Fibroblast of skin of right quadriceps (primary cell): ENCODE measurements at places on chromosomes 6 and 20.

GRCh38 chr6:112475083-112475482, 128.0 kb downstream of the RFPL4B start:
- DNase-seq = peak; percentile 93

DNA sequence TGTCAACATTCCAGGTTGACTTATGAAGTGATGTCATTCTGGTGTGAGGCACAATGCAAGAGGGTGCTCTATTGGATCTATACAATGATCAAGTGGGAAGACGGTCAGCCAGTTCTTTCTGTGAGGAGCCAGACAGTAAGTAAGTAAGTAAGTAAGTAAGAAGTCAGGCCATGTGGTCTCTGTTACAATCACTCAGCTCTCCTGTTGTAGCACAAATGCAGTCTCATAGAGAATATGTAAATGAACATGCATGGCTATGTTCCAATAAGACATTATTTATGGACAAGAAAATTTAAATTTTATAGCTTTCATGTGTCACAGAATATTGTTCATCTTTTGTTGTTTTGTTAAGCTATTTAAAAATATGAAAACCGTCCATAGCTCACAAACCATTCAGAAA, 399.7 kb downstream of the BTBD3 start:
- no peak for DNase-seq

DNA sequence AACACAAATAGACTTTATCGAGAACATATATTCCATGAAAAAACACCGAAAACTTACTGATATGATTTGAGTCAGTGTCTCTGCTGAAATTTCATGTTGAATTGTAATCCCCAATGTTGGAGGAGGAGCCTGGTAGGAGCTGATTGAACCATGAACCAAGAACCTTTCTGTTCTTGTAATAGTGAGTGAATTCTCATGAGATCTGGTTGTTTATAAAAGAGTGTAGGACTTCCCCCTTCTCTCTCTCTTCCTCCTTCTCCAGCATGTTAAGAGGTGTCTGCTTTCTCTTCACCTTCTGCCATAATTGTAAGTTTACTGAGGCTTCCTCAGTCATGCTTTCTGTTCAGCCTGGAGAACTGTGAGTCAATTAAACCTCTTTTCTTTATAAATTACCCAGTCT, 1289.3 kb upstream of the CITED2 start:
- DNase-seq = peak; percentile 7

DNA sequence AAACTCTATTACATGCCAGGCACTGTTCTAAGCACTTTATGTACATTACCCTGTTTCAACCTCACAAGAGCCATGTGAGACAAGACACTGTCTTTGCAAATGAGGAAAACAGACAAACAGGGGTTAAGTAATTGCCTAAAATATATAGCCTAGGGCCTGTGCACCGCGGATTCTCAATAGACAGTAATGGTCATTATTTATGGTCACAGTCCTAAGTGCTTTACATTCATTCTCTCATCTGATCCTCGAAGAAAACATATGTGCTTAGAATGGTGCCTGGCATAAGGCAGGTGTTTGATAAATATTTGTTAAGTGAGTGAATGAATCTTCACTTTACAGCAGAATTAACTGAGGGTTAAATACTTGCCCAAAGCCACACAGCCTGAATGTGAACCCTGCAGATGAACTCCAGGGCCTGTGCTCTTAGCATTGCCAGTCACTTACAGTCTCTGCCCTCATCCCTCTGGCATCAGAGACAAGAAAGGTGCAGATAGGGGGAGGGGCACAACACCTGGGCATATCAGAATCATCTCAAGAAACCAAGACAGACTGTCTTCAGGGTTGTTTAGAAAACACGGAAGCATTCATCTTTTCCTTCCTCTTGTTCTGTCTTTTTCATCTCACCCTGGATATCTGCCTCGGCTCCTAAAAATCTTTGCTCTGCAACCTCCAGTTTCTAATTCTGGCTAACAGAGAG, 92.8 kb upstream of the SASH1 start:
- no peak for DNase-seq

DNA sequence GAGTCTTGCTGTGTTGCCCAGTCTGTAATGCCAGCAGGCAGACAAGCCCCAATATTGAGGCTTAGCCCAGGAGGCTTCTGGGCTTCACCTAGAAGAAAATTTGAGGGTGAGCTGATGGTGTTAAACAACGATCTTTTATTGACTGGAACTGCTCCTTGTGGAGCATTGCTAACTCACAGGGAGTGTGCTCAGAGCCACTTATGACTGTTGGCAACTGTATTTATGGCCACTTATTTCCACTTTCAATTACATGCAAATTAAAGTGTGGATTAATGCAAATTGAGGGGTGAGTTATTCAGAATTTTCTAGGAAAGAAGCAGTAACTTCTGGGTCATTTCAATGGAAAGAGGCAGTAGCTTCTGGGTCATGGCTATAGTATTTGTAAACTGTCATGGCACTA, 317.2 kb upstream of the FKBP1C start:
- no peak for DNase-seq

GRCh38 chr20:53103124-53103523, 131.0 kb downstream of the TSHZ2 start:
- no peak for DNase-seq

- no peak for DNase-seq
Measured at GRCh38 chr6:155306958-155307357, 7.3 kb downstream of the TFB1M start.

DNA sequence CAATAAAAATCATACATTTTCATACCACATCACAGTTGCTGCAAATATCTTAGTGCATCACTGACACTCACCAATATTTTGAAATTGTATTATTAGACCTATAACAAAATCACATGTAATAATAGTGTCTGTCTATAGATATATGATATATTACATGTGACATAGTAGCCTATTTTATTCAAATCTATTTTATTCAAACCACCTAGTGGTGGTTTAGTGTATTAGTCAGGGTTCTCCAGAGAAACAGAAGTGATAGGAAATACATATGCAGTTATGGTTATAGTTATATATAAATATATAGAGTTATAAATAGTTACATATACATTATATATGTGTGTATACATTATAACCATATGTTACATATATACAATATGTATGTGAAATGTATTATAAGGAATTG, 366.5 kb upstream of the ARID1B start:
- no peak for DNase-seq

- DNase-seq = no peak
Measured at GRCh38 chr6:53827531-53827930, 32.7 kb downstream of the LRRC1 start.

DNA sequence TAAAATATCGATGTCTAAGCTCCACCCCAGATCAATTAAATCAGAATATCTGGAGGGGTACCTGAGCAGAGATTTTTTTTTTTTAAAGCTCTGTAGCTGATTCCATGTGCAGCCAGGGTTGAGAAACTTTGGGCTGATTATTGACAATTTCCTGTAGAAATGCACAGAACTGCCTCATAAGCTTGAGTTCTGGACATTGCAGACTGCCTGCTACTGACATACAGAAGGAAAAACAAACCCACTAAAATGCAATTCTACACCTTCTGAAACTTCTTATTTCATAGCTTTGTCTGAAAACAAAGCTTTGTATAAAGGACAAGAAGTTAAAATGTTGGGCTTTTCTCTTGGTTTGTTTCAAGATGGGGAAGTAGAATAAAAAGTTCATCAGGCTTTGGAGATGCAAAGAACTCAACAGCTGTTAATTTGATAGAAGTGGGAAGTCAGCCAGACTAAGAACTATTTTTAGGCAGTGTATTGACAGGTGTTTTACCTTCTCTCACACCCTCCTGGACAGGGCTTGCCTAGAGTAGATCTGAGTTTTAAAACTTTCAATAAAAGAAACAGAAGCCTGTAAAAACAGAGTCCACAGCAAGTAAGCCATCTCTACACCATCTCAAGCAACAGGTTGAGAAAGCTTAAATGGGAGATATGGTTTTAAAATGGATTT, 147.7 kb downstream of the KCNQ5 start:
- DNase-seq = no peak

DNA sequence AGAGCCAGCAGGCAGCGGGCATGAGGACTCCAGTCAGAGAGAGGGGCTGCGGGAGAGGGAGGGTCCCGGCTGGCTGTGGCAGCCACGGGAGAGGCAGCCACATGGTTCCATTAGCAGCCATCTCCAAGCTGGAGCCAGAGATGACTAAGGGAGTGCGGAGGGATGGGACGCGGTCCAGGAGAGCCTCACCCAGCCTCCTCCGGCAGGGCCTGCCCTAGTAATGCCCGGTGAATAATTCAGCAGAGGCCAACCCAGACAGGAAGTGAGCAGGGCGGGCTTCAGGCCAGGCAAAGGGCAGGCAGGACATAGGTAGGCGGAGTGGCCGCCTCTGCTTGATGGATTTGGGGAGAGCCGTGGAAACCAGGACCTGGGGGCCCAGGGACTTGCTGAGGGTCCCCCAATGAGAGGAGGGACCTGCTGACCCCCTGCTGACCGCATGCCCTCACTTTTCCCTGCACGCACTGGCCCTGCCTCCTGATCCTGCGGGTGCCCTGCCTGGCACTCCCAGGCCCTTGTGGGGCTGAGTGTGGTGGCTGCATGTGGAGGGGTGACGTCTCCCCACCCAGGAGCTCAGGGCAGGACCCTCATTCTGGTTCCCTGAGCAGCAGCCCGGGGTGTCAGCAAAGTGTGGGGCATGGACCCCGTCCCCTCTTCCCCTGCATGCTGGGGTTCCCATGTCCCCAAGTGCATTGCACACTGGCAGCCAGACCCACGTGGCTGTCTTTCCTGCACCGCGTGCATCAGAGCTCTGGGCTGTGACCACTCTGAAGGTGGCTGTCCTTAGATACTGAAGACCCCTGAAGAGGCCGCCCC, 51.8 kb upstream of the SLCO4A1 start:
- peak; percentile 19 for DNase-seq

DNA sequence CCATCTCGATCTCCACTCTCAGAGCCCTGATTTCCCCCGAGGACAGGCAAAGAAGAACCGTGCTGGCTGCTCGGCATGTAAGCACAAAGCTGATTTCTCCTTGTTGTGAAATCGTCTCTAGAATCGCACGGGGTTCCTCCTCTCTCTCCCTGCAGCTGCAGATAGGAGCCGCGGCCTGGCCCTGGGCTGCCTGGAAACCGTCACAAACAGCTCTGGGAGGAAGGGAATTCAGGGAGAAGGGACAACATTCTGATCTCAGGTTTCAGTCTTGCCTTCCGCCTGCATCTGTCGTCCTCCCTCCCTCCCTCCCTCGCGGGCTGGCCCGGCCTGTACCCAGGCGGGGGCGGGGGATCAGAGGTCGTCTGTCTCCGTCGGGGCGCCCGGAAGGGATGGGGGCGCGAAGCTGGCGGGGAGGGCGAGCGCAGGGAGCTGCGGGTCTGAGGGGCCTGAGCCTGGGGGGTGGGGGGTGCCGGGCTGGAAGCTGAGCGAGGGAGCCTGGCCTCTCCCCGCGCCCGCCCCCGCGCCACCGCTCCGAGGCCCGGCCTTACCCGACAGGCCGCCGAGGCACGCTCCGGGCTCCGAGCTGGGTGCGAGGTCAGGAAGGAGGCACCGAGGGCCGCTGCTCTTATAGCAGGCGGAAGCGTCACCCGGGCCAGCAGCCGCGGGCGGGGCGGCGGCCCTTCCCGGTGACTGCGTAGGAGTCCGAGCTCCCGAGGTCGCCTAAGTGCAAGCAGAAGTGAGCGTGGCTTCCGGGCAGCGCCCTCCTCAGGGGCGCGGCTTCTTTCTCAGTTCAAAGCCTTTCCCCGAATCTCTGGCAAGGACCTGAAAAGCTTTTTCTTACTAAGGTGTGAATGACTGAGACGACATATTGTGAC, at the start of gene SERPINB1:
Gene SERPINB1 (minus strand): TSS at position 600 of the 875 bp plus-strand sequence. CDS start 1,277 bp downstream, outside the sequence.
- peak; percentile 90 for DNase-seq

GRCh38 chr6:111958534-111958933, 85.3 kb upstream of the FYN start:
- DNase-seq = no peak

- peak; percentile 81 for DNase-seq
Measured at GRCh38 chr6:74410630-74411029, 714.6 kb downstream of the CD109 start.

- DNase-seq = no peak
Measured at GRCh38 chr6:71608646-71609045, 277.7 kb upstream of the RIMS1 start.

DNA sequence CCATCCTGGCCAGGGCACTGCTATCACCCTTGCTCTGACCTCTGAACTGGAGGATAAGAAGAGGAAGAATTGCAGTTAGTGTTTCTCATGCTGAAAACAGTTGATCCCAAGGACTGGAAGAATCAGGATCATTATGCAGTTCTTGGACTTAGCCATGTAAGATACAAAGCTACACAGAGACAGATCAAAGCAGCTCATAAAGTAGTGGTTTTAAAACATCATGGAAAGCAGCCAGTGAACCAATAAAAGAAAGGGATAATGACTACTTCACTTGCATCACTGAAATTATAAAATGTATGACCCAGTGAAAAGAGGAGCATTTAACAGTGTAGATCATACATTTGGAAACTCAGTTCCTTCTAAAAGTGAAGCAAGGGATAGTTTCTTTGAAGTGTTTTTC, 47.7 kb downstream of the DNAH8 start:
- no peak for DNase-seq

- no peak for DNase-seq
Measured at GRCh38 chr6:36980876-36981619, 4.9 kb downstream of the MTCH1 start.

GRCh38 chr6:56827908-56828649, 126.8 kb upstream of the BEND6 start:
- no peak for DNase-seq

- DNase-seq = no peak
Measured at GRCh38 chr20:57601737-57602136, 18.5 kb downstream of the ZBP1 start.

GRCh38 chr6:152314483-152314832, 322.7 kb downstream of the SYNE1 start:
- no peak for DNase-seq

DNA sequence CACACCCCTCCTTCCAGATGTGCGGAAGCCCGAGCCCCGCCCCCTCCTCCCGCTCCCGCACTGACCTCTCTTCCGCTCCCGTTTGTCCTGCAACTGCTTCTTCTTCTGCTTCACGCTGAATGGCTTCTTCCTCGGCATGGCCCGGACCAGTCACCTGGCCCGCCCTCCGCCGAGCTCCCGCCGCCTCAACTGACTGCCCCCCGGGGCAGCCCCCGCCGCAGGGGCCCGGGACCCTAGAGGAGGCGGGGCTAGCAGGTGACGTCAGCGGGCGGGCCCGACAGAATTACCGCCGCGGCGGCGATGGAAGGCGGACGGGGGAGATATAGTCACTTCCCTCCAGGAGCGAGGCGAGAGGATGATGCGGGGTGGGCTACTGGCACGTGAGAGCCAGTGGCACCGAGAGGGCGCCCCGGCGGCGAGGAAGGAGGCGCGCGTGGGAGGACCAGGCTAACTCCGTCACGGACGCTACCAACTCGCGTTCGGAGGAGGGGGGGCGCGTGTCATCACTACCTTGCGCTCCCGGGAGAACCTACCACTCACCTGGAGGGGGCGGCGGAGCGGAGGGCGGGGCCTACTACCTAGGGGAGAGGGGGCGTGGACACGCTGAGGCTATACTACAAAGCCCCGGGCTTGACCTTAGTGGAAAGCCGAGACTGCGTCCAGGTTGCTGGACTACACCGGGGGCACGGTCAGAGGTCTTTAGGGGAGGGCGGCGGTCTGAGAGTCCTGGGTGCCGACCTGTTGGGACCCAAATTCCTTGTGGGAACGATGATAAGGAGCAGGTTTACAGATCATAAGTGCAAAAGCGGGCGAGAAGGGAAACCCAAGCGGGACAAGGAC, at the start of gene GNL1:
Gene GNL1 (minus strand): TSS at position 424 of the 840 bp plus-strand sequence. CDS start 286 bp downstream, at position 138.
- peak; percentile 87 for DNase-seq

GRCh38 chr6:85092226-85092625, 327.8 kb upstream of the TBX18 start:
- no peak for DNase-seq

- DNase-seq = no peak
Measured at GRCh38 chr6:103797738-103798137, 1062.0 kb downstream of the HACE1 start.
